A549 treated with Hydrocortisone at 1 μM for 4 hours (cell line): ENCODE measurements at places on chromosomes 4 and X. TPM values are rescaled to one million over a fixed set of nuclear protein-coding genes. Genes with fewer than 3 reads are reported as not detected.

Gene DUSP21
- not detected in 5 replicates for total RNA-seq

Gene ADH4
- not detected in 5 replicates for total RNA-seq

Gene SCD5
- total RNA-seq, result 6.2 to 8.1 TPM (median 6.6 TPM) in 5 replicates

Gene PCDH7
- 0.07 to 0.31 TPM (median 0.08 TPM) in 5 replicates for total RNA-seq

Gene PDE6B
- total RNA-seq, result not detected in 5 replicates

Gene PAK3
- 0.08 TPM in 2 of 5 replicates, not detected in the others for total RNA-seq

Gene RNF150
- 0.25 to 0.38 TPM (median 0.32 TPM) in 5 replicates for total RNA-seq

Gene TMPRSS11F
- total RNA-seq, result not detected in 5 replicates

Gene TMEM31
- 0.21 TPM in 1 of 5 replicates, not detected in the others for total RNA-seq

Gene RFC1
- total RNA-seq, result 16.3 to 26.1 TPM (median 17.9 TPM) in 5 replicates

Gene PLK4
- total RNA-seq, result 13.2 to 17.2 TPM (median 14.6 TPM) in 5 replicates

Gene MAGEC3
- total RNA-seq, result not detected in 5 replicates

Gene ATP2B3
- 0.05 to 0.31 TPM (median 0.12 TPM) in 5 replicates for total RNA-seq

Gene SCML1
- total RNA-seq, result 5.0 to 6.7 TPM (median 5.7 TPM) in 5 replicates

Gene GLRA3
- 0.01 TPM in 1 of 5 replicates, not detected in the others for total RNA-seq

Gene GC
- not detected in 5 replicates for total RNA-seq

Gene OPRPN
- not detected in 5 replicates for total RNA-seq

Gene GATA1
- not detected in 5 replicates for total RNA-seq

Gene DGAT2L6
- total RNA-seq, result not detected in 5 replicates

Gene PLAC8
- total RNA-seq, result 0.46 to 1.2 TPM (median 1.1 TPM) in 5 replicates

Gene ZCCHC12
- total RNA-seq, result 0.15 to 0.30 TPM (median 0.17 TPM) in 5 replicates

Gene SHOX
- not detected in 5 replicates for total RNA-seq

Gene HSD17B13
- 0.05 to 0.08 TPM in 2 of 5 replicates, not detected in the others for total RNA-seq

Gene AADAT
- total RNA-seq, result 7.4 to 8.7 TPM (median 8.4 TPM) in 5 replicates

Gene CLGN
- total RNA-seq, result 4.6 to 6.6 TPM (median 5.2 TPM) in 5 replicates

Gene INTS6L
- total RNA-seq, result 0.07 to 0.17 TPM (median 0.11 TPM) in 5 replicates

Gene VGLL1
- total RNA-seq, result not detected in 5 replicates

Gene ZRSR2
- total RNA-seq, result 9.4 to 11.4 TPM (median 10.1 TPM) in 5 replicates

Gene SLITRK4
- total RNA-seq, result 0.01 TPM in 1 of 5 replicates, not detected in the others

Gene ZMAT1
- 0.03 to 0.07 TPM (median 0.06 TPM) in 3 of 5 replicates, not detected in the others for total RNA-seq

Gene PNMA6F
- 0.02 TPM in 1 of 5 replicates, not detected in the others for total RNA-seq

Gene PRKG2
- 0.37 to 1.1 TPM (median 0.81 TPM) in 5 replicates for total RNA-seq

Gene LDB2
- total RNA-seq, result not detected in 5 replicates
